ENCODE measurements at places on chromosomes 6 and 20. TPM values are rescaled to one million over a fixed set of nuclear protein-coding genes. Genes with fewer than 3 reads are reported as not detected.

The MOG gene
- total RNA-seq: not detected

The PSMB9 gene
- total RNA-seq: not detected

The SPTLC3 gene
- not detected for total RNA-seq

The LGSN gene
- not detected for total RNA-seq

The RUNX2 gene
- total RNA-seq: not detected

DNA sequence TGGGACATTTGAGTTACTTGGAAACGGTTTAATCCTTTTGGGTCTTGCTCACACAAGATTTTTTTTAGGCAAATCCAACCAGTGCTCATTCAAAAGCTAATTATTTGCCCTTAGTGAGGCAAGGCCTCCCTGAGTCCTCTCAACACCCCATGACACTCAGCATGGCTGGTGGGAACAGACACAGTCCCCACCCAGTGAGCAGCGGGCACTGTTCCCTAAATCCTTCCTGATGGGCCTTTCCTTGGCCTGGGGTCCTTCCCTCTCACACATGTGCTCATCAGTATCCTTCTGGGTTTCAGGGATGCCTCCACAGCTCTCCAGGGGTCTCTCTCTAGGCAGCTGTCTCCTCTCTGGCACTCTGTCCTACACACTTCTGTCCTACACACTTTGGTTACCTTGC lies 28.0 kb downstream of the PLAGL2 start:
- DNase-seq: peak; percentile 9

- DNase-seq: peak; percentile 86
Measured at GRCh38 chr20:59571551-59572314, 32.6 kb upstream of the PHACTR3 start.

DNA sequence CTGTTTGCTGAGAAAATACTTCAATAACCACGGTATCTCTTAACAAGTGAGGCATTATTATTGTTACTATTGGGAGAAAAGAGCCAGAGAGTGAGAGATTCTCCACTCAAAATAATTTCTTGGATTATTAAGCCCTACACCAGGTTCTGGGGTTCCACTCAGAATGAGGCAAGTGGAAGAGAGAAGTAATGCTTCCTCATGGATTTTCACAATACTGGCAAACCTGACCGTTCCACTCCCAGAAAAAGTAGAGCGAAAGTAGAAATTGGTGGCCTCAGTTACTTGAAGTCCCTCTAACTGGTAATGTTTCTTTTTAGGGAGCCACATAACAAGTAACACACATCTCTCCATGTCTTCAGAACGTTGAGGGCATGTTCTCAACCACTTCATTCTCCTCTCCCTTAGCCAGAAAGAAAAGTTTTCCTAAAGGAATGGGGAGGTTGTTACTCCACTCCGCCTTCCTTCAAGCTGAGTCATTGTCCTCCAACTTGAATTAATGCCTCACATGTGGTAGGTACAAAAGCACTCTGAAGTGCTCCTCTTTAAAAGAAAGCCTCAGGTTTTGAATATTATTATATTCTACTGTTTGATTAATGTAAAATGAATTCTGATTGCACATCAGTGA lies 1.9 kb downstream of the BAG2 start:
- DNase-seq: no peak

- no peak for DNase-seq
Measured at GRCh38 chr6:134436950-134437349, 119.0 kb upstream of the SGK1 start.

DNA sequence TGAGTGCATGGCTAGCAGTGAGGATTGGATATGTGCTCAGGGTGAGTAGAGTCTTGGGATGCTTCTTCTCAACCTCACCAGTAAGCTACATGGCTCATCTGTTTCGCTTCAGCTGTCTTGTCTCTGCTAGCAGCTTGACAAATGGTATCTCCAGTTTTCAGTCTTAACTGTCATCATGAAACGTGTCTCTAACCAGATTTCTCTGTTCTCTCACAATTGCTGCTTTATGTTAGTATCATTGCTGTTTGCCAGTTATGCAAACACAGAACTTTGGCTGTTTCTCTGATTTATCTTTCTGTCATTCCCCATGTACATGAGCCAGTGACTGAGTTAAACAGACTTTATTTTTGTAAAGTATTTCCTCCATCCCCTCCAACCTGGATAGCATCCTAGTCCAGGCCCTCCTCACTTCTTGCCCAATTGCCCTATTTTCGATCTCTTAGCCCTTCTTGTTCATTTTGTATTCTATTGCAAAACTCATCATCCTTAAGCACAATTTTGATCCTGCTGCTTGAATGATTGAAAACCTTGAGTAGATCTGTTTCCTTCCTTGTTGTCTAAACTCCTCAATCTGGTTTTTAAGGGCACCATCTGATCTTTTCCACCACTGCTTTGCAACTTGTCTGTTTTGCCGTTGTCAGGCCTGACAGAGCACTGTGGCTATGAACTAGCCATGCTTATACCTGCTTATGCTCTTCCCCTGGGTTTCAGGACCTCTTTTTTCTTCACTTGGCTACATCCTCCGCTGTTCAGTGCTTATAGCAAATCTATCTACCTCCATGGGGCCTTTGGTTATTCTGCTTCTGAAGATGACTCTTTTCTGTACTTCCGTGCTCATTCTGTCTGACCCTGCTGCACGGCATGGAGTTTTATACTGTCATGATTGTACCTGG lies 37.7 kb upstream of the ADIG start:
- DNase-seq: no peak

DNA sequence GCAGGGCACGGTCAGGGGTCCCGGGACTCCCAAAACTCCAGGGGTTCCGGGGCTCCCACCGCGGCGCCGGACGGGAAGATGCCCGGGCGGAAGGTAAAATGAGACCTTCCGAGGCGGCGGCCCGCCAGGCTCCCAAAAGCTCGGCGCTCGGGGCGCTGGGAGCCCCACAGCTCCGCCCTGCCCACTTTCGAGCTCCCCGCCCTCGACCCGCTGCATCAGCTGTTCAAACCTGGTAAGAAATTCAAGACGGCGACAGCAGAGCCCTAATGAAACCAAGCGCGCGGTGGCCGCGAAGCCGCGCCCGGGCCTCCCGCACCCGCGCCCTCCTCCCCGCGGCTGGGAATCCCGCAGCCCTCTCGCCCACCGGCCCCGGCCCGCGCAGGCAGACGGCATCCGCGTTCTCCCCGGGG lies 369 bp downstream of the SLC4A11 start:
- DNase-seq: peak; percentile 52

DNA sequence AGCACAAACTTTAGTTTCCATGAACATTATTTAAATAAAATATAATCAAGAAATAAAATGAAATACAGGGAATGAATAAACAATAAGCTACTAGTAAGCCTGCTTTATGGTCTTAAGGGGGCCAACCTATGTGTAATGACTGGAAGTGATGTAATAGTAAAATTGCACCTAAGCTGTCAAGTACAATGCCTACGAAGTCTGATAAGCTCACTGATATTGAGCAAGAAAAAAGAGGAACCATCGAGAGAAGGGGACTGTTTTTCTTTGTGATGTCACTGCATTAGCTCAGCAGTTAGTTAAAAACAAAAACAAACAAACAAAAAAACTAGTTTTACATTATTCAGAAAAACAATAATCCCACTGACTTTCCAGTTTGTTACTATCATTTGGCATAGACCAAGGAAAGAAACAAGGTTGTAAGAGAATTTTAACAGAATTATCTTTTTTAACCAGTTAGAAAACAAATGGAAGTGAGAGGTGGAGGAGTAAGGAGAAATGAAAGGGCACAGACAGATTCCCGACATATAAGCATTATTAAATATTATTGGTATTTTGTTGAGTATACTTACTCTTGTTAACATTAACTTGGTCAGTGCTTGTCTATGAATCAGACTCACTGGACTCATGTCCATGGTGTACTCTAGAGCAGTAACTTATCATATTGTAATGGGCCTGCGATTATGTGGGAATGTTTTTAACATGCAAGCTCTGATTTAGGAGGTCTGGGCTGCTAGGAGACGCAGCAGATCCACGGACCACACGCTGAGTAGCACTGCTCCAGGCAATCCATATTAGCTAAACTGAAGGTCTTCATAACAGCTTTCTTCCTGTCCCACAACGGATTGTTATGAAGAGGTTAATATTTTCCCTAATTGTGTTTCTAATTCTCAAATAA lies 99.6 kb upstream of the HMGCLL1 start:
- no peak for DNase-seq

DNA sequence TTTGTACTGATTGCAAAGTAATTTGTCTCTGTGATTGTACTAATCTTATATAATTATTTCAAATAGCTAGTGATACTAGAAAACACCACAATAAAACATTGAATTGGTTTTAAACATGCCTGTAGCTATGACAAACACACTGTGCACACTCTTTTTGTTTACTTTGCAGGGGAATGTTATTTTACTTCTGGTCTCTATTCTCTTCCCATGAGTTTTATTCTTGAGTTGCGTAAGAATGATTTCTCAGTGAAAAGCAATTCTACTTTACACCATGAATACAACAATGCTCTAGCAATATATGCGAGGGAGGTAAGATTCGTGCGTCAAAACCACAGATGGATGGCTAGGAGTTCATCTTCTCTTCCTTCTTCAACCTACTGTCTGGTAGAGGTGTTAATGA lies 68.4 kb upstream of the PHACTR1 start:
- DNase-seq: no peak

GRCh38 chr20:32749914-32750637 lies 6.8 kb upstream of the COMMD7 start:
- peak; percentile 35 for DNase-seq

DNA sequence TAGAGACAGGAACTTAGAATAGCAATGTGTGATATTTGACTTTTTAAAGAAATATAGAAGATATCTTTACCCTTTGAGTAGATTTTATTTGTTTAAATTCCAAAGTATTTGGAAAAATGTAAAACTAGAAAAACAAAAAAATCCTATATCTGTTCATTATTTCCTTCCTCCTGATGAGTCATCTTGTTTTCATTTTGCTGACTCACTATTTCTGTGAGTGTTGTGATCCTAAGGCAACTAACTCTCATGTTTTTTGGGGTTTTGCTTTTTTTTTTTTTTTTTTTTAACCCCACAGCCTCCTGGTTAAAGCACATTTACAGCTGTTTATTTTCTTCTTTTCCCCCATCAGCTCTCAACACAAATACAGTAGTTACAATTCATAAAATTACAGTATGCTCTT lies 37.8 kb upstream of the THEMIS start:
- no peak for DNase-seq

- peak; percentile 59 for DNase-seq
Measured at GRCh38 chr6:27871924-27872638, 40.1 kb downstream of the OR2B2 start.

DNA sequence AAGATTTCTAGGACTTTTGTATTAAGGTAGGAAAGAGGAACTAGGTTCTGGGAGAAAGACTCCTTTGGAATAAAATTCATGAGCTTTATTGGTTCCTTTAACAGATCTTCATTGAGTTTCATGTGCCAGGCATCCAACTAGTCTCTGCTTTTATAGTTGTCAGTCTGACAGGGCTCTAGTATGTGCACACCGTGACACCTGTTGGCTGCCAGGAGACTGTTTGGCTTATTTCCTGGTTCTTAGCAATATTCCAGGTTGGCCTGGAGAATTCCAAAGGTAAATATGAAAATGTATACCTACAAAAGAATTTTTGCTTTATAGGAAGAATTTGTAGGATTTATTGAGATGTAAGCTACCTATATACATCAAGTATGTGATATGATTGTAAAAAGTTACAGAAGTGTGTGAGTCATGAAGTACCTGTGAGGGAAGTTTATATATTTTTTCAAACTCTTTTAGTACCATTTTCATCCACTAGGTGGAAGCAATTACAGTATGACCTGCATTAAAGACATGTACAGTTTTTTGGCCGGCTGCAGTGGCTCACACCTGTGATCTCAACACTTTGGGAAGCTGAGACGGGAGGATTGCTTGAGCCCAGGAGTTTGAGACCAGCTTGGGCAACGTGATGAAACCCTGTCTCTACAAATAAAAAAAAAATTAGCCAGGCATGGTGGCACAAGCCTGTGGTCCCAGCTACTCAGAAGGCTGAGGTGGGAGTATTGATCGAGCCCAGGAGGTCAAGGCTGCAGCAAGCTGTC lies 35.2 kb downstream of the NDUFAF5 start:
- DNase-seq: peak; percentile 19

- DNase-seq: no peak
Measured at GRCh38 chr6:161215876-161216615, 57.8 kb downstream of the AGPAT4 start.

DNA sequence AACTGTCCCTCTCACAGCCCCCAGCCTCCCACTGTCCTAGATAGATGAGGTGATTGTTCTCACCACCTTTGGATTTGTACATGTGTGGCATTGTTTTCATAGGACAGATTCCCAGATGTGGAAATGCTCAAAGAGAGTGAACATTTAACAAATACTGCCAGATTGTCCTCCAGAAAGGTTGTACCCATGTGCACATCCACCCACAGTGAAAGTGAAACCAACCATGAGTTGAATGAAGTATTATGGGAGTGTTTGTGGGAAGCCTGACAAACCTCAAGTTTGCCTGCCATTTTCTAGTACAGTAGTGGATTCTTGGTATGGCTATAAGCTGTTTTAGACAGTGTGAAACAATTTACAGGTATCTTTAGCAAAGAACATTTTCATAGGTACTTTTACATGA lies 42.7 kb downstream of the ANKRD6 start:
- DNase-seq: no peak

- no peak for DNase-seq
Measured at GRCh38 chr6:144585217-144585814, 300.2 kb downstream of the UTRN start.

DNA sequence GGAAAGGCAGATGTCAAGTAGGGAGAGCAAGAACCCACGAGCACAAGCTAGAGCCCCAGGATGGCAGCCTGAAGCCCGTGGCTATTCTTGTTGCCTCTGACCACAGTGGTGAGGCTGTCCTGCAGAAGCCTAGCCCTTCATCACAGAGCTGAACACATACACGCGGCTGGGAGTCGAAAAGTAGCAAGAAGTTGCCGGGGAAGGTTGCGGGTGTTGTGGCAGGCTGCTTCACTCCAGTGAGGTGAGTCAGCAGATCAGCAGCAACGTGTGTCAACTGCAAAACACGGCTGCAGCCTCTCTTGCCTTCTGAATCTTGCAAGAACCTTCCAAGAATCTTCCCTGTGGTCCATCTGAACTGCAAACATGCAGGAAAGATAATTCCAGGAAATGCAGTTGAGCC lies 10.6 kb upstream of the STX16 start:
- no peak for DNase-seq

GRCh38 chr20:23049201-23050075 lies at the start of gene THBD:
Gene THBD, minus strand, starts transcription at chr20:23049672. Its CDS starts 168 bp downstream, at chr20:23049504.
- DNase-seq: peak; percentile 44

DNA sequence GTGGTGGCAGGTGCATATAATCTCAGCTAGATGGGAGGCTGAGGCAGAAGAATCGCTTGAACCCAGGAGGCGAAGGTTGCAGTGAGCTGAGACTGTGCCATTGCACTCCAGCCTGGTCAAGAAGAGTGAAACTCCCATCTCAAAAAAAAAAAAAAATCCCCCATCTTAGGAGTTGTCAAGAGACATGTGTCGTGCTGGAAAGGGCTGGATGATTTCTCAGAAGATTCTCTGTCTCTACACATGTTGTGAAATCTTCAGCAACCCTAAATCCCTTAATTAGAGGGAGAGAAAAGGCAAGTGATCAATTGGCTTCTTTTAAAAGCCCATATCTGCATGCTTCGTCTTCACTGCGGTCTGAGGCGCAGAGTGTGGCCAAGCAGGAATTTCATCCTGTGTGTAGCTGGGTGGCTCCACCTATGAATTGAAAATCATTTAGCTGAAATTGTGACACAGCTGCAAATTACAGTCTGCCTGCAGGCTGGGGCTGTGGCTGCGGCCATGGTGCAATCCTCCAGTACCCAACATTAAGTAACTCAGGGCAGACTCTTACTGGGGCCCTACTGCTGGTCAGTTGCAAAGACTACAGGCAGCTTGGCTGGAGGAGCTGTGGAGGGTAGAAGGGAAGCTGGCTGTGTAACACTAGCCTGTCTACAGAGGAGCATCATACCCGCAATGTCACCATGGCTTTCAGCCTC lies 3.2 kb upstream of the TGM3 start:
- no peak for DNase-seq
